ENCODE measurements at places on chromosomes 1 and 21.

DNA sequence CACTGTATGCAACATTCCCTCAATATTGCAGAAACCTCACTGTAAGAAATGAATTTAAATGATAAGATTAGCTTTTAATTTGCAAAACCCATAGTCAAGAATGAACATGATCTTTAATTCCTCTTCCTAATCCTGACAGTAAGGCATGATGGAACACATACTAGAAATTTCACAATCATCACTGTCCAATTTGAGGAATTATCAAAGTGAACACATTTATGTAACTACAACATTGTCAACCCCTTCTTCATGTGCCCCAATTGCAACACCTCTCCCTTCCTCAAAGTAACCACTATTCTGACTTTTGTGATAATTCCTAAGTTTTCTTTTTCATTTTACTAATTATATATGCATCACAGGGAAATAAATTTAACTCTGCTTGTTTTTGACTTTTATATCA is 103.1 kb downstream of the LHX8 start:
- no peak for DNase-seq

- no peak for DNase-seq
Observed at GRCh38 chr1:112074711-112075110, 85.2 kb upstream of the KCND3 start.

GRCh38 chr1:115266729-115267421 is 71.2 kb downstream of the NGF start:
- peak; percentile 45 for DNase-seq

- DNase-seq: no peak
Observed at GRCh38 chr1:40478276-40478675, 1.2 kb downstream of the ZFP69 start.

DNA sequence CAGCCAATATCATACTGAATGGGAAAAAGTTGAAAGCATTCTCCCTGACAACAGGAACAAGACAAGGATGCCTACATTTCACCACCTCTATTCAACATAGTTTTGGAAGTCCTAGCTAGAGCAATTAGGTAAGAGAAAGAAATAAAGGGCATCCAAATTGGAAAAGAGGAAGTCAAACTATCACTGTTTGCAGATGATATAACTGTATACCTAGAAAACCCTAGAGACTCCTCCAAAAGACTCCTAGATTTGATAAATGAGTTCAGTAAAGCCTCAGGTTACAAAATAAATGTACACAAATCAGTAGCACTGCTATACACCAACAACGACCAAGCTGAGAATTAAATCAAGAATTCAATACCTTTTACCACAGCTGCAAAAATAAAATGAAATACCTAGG is 171.3 kb upstream of the HP1BP3 start:
- DNase-seq: no peak

All from amniotic epithelial cell (primary cell).